Muscle of arm (tissue), 14 donors: ENCODE measurements at places on chromosomes 6 and 20. TPM values are rescaled to one million over a fixed set of nuclear protein-coding genes. Genes with fewer than 3 reads are reported as not detected.

DNA sequence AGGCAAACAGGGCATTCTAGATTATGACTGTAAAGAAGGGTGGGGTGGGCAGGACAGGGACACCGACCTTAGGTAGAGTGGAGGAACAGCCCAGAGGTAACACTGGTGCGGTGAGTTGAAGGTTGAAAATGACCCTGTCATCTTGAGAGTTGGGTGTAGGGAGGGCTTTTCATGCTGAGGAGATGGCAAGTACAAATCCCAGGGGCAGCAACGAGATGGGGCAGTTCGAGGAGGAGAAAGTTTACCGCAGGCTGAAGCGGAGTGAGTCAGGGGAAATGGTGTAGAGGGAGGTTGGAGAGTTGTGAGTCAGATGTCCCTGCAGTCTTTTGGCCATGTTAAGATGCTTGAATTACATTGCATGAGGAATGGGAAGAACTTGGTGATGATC, 101.1 kb downstream of the HIVEP1 start:
- no peak for DNase-seq

DNA sequence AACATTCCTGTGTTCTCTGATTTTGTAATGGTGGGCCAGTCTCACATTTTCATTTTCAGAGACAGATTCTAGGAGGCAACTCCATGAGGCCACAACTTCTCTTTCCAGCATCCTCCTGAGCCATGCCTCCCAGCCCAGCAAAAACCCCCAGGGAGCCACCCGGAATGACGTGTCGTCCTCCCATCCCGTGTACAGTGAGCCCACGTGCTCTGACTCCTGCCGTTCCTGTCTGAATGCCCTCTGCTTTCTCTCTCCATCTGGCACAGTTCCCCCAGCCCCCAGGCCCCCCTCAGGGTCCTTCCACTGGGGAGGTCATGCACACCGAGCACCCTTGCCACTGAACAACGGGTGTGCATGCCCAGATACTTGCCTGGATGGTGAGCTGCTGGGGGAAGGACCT, 38.0 kb downstream of the C20orf203 start:
- no peak for DNase-seq

DNA sequence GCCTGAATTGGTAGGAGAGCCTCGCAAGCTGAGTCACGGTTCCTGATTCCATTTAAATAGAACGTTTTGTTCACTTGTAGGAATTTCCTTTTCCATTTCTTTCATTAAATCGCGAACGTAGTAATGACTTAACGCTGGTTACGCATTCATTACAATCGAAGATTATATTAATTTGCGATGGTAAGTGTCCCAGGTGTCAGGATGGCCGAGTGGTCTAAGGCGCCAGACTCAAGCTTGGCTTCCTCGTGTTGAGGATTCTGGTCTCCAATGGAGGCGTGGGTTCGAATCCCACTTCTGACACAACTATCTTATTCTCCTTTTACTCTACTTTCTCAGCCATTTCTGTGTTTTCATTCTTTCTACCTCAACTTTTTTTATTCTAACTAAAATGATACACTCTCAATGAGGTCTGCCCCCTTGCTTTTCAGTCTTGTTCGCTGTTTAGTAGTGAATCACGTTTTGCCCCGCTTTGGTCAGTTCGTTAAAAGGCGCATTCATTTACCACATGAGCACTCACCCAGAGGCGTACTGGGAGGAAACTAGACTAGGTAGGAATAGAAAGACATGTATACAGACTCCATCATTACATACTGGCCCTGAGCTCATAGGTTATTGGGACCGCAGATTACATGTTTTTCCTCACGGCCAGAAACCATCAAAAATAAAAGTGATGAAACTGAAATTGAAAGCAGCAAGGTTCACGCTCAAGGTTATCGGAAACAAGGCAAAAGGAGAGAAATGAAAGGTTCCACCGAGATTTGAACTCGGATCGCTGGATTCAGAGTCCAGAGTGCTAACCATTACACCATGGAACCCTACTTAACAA, 17.3 kb upstream of the TRIM27 start:
- peak; percentile 83 for DNase-seq

DNA sequence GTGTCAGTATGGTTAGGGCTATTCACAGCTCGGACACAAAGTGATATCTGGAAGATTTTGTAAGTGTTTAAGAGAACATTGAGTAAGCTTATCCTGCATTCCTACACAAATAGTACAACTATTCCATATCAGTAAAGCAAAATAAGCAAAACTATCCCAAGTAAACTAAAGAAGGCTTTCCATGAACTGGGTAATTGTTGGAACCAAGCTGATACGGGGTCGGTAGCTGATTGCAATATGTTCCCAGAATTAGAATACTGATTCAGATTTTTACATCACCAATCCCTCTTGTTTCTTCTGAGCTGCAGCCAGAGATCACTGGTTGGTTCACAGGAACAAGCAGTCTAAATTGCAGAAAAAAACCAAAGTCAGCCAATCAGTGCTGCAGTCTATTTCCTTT, 54.1 kb downstream of the CDS2 start:
- DNase-seq, result no peak

DNA sequence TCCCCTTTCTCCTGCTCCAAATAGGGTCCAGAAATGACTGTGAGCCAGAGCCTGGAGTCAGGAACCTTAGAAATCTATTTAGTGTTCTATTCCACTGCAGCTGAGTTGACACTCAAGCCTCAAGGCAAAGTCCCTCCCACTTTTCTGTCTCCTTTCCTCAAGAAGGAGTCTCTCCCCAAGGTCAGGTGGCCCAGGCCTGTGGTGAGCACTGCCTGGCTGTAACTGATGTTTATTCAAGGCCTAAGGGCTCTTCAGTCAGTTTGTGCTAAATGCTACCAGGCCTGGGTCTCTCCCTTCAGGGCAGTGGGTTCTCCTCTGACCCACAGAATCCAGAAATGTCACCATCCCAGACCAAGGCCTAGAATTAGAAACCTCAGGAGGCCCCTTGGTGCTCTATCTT, 1042.9 kb upstream of the EPHA7 start:
- DNase-seq, result no peak

- peak; percentile 32 for DNase-seq
Observed at GRCh38 chr20:45970646-45971424, 1.2 kb downstream of the ZNF335 start.

DNA sequence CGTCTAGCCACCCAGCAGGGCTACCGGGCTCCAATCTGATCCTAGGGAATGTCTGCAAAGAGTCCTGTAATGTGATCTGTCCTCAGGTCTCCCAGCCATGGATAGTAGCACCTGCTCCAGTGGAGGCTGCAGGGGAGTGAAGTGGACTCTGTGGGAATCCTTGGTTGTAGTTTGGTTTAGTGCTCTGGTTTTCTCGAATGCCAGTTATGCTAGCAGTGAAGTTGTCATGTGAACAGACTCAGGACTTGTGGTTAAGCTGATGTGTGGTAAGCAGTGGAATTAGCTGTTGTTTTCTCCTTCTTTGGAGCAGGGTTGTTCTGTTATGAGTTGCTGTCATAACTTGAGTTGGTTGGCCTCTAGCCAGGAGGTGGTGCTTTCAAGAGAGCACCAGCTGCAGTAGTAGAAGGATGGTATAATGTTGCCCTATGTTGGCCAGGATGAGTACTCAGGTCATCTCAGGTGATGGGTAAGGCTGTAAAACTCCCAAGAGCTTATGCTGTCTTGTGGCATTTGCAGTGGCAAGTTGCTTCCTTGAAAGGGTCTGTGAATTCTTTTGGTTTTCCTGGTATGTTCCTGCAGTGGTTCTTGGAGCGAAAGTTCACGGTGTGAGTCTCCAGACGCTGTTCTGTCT, 390.2 kb downstream of the UTRN start:
- DNase-seq, result no peak

DNA sequence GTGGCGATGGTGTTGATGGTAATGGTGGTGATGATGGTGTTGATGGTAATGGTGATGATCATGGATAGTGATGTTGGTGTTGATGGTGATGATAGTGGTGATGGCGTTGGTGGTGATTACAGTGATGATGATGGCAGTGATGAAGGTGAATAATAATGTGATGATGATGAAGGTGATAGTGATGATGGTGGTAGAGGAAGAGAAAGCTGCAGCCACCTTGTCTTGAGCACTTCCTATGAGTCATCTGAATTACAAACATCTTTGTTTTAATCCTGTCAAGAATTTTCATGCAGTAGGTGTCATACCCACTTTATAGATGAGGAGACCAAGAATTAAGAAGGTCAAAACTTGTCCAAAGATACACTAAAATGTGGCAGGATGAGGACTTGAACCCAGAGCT, 242.4 kb downstream of the TAF4 start:
- no peak for DNase-seq

DNA sequence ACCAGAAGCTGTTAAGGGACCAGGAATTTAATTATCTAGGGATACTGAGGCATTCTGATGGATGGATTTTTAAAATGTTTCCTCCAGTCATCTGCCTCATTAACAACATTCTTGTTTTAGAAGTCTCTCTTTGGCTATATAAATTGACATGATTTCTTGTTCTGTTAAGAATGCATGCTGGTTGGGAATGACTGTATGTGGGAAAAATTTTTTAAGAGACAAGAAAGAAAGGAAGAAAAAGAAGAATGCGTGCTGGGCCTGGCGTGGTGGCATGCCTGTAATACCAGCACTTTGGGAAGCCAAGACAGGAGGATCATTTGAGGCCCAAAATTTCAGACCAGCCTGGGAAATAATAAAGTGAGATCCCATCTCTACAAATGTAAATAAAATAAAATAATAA, 203.6 kb downstream of the GJA1 start:
- DNase-seq, result no peak

GRCh38 chr20:48659858-48660257, 167.9 kb downstream of the PREX1 start:
- DNase-seq, result peak; percentile 20

- DNase-seq, result no peak
Observed at GRCh38 chr6:68239034-68239433, 396.0 kb upstream of the ADGRB3 start.

- no peak for DNase-seq
Observed at GRCh38 chr20:62952373-62952967, at the start of gene SLC17A9. Gene SLC17A9, plus strand, starts transcription at chr20:62952709. Its CDS starts 122 bp downstream, at chr20:62952831.

DNA sequence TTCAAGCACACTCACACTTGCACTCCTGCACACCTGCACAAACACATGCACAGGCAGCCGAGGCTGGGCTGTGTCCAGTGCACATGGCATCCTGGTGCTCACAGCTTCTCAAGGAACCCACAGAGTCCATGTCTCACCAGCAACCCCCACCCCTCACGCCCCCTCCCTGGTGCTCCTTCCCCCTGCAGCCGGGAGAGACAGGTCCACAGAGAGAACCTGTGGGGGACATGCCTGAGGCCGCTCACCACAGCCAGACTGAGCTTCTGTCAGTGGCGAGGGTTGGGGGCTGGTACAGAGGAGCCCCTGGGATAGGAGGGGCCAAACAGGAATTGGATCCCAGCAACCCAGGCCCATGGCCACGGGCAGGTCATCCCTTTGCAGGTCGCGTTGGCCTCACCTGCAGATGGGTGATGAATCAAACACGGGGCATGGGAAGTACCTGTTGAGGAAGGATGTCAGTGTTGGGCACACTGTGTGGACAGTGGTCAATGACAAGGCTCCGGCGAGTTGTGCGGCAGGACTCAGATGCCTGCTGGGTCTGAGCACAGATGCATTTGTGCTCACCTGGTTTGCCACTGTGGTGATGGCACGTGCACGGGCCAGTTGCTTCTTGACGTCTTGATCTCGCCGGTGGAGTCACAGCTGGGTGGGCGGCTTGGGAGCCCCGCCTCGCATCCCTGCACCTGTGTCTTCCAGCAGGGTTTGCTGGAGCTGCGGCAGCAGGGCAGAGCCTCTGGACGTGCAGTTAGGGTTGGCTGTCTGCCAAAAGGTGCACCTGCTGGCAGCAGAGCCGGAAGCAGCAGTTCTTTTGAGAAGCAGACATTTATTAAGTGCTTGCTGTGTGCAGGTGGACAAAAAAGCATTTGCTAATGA, 113.0 kb downstream of the ERMARD start:
- no peak for DNase-seq

DNA sequence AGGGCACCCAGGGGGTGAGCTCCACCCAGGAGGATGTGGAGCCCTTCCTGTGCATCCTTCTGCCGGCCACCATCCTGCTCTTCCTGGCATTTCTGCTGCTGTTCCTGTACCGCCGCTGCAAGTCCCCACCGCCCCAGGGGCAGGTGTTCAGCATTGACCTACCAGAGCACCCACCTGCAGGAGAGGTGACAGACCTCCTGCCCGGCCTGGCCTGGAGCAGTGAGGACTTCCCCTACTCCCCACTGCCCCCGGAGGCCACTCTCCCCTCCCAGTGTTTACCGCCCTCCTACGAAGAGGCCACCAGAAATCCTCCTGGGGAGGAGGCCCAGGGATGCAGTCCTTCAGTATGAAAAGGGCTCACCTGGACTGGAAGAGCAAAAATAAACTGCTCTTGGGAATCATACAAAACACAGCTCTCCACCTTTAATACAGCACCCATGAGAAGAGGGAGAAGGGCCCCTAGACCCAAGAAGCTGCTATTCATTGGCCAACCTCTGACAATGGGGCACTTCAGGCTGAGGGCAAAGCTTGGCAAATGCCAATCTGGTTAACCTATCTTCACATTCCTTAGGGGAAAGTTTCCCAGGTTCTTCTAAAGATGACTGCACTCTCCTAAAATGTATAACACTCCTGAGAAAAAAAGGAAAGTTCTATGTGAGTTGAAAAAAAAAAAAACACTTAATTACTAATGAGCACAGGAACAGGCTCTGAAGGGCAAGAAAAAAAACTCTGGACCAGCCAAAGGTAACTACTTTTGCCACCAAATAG, 5.0 kb downstream of the SMIM28 start:
- DNase-seq, result no peak

GRCh38 chr20:8844179-8844578, 224.7 kb upstream of the PLCB4 start:
- no peak for DNase-seq

DNA sequence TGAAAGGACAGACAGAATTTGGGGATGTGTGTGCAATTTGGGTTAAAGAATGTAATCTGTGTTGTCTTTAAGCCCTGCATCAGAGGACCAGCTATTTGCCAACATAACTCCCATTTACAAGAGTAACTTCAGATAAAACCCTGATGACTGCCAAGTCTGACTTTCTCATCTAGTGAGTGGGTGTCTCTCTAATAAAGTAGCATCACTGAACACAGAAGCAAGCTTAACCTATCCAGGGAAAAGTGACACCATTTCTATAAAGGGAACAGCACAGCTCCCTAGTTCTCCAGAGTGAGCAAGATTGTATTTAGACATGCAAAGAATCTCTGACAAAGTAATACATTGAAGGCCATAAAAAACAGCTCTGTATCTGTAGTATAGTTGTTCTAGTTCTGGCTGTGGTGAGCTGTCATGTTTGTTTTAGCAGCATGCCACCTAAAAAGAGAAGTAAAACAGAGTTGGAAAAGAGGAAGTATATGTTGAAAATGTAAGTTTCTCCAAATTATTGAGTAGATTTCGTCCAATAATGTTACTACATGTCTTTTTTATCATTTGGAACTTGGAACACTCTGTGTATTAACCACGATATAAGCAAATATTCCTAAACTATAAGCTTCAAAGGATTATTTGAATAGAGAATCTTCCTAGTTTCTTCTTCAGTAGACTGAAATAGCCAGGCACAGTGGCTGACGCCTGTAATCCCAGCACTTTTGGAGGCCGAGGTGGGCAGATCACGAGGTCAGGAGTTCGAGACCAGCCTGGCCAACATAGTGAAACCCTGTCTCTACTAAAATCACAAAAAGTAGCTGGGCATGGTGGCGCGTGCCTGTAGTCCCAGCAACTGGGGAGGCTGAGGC, 8.8 kb upstream of the PIM1 start:
- DNase-seq, result no peak

Gene PPIL6
- polyA plus RNA-seq, result 10.8 TPM

Gene SLC22A1
- polyA plus RNA-seq, result 2.1 TPM

Gene WFDC12
- not detected for polyA plus RNA-seq

Gene KCNK5
- polyA plus RNA-seq, result 1.2 TPM

Gene MYCT1
- 20.2 TPM for polyA plus RNA-seq

Gene GRM4
- polyA plus RNA-seq, result 1.2 TPM

Gene TOP1
- polyA plus RNA-seq, result 61.8 TPM

Gene SRSF12
- 4.0 TPM for polyA plus RNA-seq

Gene ADAM33
- polyA plus RNA-seq, result 43.0 TPM

Gene SLC17A1
- not detected for polyA plus RNA-seq

Gene UBD
- not detected for polyA plus RNA-seq
